ENCODE measurements at places on chromosomes 5 and 9. TPM values are rescaled to one million over a fixed set of nuclear protein-coding genes. Genes with fewer than 3 reads are reported as not detected.

SLC46A2 gene
- total RNA-seq, result not detected

GRCh38 chr9:74444369-74444768, 52.8 kb upstream of the RORB start:
- no peak for DNase-seq

GRCh38 chr5:132444061-132444460, 46.5 kb downstream of the IRF1 start:
- DNase-seq, result no peak

TICAM2 gene
- 1.2 TPM for total RNA-seq

- DNase-seq, result no peak
Observed at GRCh38 chr5:43553381-43553780, 3.5 kb downstream of the PAIP1 start.

PDZD2 gene
- 14.7 TPM for total RNA-seq

IRX4 gene
- not detected for total RNA-seq

GRCh38 chr9:93131599-93132286, 2.3 kb downstream of the NINJ1 start:
- no peak for DNase-seq

GRCh38 chr9:101458963-101459631, 23.5 kb upstream of the ALDOB start:
- peak; percentile 58 for DNase-seq

DNA sequence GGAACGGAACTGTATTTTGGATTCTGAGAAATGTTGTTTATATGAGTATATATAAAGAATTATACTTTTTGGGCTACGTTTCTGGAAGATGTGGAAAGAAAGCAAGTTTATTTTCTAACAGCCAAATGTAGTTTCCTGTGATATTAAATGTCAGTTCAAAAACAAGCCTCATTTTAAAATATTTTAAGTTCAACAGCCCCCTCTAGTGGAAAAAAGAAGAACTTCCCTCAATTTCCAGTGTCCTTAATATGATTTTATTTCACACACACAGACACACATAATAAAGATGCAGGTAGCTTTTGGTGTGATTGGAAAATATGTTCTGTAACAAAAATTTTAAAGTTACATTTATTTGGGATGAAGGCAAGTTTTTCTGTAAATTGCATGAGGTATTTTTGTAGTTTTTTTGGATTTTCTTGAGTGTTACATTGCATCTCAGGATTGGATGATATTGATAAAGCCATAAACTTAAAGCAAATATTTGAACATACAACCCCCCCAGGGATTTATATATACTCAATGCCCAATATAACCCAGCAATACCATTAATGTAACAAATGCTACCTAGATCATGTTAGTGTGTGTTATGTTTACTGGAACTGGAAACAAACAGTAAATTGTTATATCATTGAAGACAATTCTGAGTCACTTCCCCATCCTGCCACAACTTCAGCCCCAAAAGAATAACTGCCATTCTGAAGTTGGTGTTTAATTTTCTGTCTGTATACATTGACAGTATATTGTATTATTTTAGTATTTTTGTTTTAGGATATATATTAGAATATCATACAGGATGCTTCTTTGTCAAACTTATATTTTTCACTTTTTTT, 54.0 kb downstream of the CCDC171 start:
- DNase-seq, result peak; percentile 8

GRCh38 chr5:132179405-132179804, 48.2 kb downstream of the P4HA2 start:
- no peak for DNase-seq

DNA sequence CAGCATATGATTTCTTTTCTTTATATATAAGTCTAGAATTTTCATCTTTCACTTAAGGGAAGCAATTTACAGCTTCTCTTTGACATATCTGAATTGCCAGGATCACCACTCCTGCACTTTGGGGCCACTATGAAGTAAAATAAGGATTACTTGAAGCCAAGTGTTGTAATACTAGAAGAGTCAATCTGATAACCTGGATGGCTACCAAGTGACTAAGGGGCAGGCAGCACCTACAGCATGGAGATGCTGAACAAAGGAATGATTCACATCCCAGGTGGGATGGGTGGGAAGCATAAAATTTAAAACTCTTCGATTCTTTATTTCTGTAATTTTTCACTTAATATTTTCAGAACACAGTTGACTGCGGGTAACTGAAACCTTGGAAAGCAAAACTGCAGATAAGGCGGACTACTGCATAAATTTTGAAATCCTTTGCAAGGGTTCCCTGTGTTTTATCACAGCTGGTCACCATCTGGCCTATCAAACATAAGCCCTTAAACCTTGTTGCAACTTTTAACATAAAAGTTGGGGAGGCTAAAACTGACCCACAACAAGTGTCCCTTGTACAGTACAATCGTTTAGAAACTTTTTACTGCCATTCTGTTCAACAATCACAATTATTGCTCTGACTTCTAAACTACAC, 31.2 kb downstream of the NR3C1 start:
- no peak for DNase-seq

PPP2R2B gene
- 136 TPM for total RNA-seq

ACTBL2 gene
- not detected for total RNA-seq

DNA sequence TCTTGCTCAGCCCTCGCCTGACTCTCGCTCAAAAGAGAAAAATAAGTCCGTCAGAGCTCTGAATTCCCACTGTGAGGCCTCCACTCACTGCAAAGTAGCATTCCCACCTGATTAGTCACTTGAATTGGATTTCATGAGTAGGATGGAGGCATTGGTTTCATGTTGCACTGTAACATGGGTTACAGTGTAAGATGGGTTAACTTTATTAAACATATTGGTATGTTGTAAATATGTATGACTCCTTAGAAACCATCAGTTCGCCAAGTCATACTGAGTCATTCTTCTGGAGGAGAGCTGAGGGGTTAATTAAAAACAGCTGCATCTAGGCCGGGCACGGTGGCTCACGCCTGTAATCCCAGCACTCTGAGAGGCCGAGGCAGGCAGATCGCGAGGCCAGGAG, 93.8 kb upstream of the BNC2 start:
- no peak for DNase-seq

GRCh38 chr5:76401801-76402250, 1.3 kb upstream of the IQGAP2 start:
- no peak for DNase-seq

DNA sequence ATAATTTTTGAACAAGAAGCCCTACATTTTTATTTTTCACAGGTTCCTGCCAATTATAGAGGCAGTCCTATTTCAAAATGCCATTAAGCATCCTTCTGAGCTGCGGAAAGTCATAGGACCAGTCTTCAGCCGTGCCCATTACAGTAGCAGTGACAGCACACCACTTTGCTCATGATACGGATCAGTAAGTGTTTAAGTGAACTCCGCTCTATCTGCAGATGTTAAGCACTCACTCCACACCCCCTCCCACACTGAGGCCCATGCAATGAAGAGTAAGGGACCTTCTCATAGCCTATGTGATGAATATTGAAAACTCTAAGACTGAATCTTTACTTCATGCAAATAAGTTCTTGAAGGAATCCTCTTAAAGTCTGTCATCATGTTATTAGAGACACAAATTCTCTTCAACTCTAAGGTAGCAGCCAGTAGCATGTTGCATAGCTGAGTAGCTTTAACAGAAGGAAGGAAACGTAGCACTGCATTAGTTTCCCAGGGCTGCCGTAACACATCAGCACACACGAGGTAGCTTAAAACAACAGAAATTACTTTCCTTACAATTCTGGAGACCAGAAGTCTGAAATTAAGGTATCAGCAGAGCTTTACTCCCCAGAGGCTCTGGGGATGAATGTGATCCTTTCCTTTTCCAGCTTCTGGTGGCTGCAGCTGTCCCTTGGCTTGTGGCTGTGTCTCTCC, 20.3 kb upstream of the TAF11L2 start:
- DNase-seq, result no peak

- DNase-seq, result peak; percentile 75
Observed at GRCh38 chr5:175796536-175797499, 74.6 kb upstream of the CPLX2 start.

GRCh38 chr9:134928436-134929192, 10.9 kb upstream of the FCN1 start:
- DNase-seq, result no peak

- no peak for DNase-seq
Observed at GRCh38 chr9:8600914-8601680, 801.5 kb upstream of the DMAC1 start.

FCN1 gene
- total RNA-seq, result 0.82 TPM

SEMA5A gene
- total RNA-seq, result 9.0 TPM

DNA sequence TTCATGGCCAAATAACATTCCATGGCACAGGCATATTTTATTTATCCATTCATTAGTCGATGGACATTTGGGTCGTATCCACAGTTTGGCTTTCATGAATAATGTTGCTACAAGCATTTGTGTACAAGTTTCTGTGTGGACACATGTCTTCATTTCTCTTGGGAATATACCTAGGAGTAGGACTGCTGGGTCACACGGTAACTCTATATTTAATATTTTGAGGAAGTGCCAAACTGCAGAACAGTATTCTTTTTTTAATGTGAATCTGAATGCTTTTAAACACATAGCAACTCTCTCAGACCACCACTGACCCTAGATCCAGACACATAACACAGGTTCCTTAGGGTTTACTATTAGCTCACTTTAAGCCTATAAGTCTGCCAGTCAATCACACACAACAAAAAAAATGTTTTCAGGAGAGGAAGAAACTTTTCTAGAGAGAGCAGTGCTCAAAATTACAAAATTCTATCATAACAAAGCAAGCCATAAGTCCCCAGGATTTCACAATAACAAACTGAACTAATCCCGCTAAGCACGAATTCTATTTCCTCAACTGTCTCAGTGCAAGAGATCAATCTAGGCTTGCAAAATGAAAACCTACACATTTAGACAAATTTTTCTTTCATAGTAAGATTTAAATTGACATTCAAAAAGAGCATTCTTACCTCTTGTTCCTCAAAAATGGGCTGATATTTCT, 41.8 kb upstream of the GABBR2 start:
- no peak for DNase-seq

MORN5 gene
- total RNA-seq, result 0.82 TPM

SMC5 gene
- 36.3 TPM for total RNA-seq

- DNase-seq, result peak; percentile 8
Observed at GRCh38 chr9:20980832-20981455, 50.5 kb downstream of the HACD4 start.

STPG3 gene
- total RNA-seq, result not detected

MZB1 gene
- total RNA-seq, result not detected

DNA sequence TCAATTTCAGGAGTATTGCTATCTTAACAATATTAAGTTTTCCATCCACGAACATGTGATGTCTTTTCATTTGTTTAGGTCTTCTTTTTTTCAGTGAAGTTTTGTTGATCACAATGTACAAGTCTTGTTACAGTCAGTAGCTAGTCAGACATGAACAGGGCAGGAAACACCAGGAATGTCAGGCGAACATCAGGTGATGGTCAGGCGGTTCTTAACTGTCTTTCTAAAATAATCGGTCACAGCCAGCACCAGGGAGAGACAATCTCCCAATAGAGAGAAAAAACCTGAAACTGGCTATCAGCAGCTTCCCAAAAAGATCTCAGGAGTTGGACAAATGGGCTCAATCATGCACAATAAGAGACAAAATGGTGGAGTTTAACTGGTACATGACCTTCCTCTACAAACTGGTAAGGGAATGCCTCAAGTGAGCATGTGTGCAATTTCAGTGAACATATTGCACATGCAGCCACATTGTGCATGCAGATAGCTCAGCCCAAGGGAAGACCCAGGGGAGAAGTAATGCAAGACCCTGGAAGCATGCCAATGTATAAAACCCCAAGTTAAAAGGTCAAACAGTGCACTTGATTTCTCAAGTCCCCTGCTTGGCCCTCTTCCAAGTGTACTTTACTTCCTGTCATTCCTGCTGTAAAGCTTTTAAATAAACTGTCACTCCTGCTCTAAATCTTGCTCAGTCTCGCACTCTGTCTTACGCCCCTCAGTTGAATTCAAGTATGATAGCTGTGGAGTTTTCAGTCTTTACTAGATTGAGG, 176.1 kb upstream of the RASEF start:
- DNase-seq, result no peak

DNA sequence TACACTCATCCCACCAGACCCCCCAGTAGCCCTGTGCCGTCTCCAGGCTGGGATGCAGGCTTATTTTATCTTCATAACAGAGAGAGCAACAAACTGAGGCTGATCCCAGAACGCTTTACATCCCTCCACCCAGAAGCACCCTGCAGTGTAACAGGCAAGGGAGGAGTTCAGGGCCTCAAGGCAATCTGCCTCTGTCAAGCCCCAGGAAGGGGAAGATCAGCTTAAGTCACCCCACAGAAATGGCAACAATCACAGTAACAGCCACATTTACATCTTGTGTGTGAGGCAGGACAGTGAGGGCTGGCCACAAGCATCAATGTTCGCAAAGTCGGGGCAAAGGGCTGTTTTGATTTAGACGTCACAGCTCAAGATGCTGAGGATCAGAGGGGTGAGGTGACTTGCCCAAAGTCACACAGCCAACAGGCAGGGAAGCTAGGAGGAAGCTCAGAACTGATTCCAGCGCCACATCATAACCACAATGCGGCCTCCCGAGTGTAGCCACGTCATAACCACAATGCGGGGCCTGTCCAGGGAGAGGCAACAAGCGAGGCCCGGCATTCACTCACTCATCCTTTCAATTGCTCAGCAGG, 14.4 kb downstream of the STK10 start:
- no peak for DNase-seq

GRCh38 chr5:52884453-52884852, 96.7 kb downstream of the ITGA1 start:
- no peak for DNase-seq

All from frontal cortex (tissue), 4 donors.